Jurkat, Clone E6-1 (cell line): ENCODE measurements at places on chromosomes 6 and 20.

DNA sequence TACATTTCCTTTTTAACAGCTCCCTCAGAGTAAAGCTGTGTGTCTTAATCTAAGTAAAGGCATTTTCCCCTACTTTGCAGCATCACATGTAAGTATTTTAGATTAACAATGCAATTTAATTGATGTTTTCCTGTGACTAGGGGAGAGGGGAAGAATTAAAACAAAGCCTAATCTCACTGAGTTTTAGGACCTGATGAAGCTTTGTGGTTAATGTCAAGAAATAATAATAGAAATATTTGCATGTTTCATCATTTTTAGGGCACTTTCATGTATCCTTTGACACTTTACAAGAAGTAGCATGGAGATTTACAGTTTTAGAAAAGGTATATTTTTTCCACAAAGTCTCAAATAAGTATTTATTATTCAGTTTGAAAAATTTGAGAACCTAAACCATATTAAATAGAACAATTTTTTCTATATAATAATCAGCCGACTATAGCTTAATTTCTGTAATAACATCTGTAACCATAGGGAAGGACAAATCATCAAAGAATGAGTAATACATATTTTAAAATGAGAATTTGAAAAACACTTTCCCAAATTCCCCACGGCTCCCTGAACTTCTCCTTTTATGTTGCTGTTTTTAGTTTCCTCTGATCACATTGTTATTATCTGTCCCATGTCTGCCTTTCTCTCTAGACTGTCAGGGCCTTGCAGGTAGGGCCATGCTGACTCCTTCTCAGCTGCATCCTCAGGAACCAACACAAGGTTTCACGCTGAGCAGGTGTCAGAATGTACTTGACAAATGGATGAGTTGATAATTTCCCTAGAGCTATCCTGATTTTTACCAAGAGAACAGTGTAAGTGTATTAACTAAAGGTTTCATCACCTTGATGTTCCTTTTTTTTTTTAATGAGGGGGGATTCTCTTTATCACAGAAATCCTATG is 338.1 kb downstream of the SYNE1 start:
- no peak for DNase-seq

DNA sequence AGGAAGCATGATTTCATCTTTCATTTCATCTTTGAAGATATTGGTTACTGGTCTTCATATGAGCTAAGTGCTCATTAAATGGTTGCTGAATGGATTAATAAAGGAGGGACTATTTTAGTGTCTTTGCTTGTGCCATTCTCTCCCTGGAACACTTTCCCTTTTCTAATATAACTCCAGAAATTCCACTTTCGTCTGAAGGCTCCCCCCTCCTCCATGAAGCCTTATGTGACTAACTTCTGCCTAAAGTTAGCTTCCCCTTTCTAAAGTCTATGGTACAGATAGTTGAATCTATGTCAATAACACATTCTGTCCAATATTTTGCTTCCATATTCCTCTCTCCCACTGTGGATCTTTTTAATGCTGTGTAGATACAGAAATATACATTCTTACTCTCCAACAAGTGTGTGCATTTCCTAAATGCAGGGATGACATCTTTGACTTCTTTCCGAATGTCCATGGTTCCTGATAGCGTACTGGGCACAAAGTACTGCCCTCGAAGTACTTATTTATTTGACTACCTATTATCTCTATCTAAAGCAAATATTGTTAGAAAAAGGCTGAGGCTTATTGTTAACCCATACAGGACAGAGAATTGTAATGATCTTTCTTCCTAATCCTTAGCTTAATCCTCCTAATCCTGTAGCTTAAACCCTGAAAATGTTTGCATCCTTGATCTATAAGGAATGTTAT is 84.7 kb upstream of the ELOVL5 start:
- no peak for DNase-seq

- no peak for DNase-seq
Measured at GRCh38 chr6:436308-437036, 44.9 kb downstream of the IRF4 start.

GRCh38 chr20:50848341-50848808 is 53.5 kb downstream of the BCAS4 start:
- DNase-seq: no peak

GRCh38 chr6:168319279-168320111 is at the start of gene DACT2:
DACT2 (minus strand) TSS chr6:168319777; CDS start chr6:168319633, 144 bp downstream.
- no peak for DNase-seq

DNA sequence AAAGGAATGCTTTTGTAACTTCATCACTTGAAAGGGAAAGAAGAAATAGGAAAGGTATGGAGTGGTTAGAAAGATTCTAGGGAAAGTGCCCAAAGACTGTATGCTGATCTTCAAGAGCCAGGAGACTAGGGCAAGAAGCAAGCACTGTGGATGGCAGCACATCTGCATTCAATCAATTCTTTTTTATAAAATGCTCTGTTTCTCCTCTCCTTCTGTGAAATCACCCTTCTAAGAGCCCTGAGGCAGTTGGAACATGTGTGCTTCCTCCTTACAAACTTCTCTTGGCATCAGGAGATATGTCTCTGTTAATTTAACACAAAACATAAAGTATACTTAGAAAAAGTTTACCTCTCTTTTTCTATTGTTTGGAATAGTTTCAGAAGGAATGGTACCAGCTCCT is 1162.2 kb upstream of the GJE1 start:
- DNase-seq: no peak

DNA sequence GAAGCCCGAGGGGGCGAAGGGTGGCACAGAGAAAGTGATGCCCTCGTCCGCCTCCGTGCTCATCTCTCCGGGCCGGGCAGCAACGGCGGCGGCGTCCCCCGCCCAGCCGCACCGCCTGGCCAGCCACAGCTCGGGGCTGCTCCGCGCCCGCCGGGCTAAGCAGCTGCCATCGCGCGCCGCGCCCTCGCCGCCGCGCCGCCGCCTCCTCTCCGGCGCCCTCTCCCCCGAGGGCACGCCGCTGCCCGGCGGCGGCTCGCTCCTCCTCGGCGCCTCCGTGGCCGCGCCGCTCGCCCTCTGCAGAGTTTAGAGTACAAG is 225 bp downstream of the MAP3K5 start:
- no peak for DNase-seq

- no peak for DNase-seq
Measured at GRCh38 chr6:140897804-140898573, 1234.7 kb upstream of the GJE1 start.

DNA sequence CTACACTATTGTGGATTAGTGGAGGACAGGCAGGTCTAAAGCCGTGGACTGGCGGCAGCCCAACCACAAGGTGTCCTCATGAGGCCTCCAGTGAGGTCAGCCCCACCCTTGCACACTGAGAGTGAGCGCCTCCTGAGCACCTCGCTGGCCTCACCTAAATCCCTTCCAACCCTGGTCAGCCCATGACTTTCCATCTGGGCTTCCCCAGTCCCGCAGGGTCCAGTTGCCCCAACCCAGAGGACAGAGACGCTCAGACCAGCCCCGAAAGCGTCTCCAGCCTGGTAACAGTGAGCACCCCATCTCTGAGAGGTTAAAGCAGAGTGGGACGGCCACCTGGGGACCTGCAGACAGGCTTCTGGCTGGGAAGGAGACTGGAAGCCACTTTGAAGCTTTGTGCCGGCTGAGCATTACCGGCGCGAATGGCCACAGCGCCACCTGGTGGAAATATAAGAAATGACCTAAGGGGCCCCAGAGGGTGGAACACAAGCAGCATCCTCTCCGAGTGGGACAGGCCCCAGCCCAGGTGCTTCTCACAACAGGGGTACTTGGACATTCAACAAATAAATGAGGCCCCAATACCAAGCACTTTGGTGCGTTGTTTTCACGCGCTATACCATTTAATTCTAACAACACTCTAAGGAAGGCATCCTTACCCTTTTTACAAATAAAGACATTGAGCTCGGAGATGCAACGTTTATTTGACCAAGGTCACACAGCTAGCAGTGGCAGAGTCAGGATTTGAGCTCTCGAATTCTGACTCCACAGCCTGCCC is 65.7 kb upstream of the TOP1 start:
- peak; percentile 60 for DNase-seq

- DNase-seq: no peak
Measured at GRCh38 chr6:134551245-134551960, 233.5 kb upstream of the SGK1 start.

GRCh38 chr20:47691625-47692024 is 93.7 kb downstream of the SULF2 start:
- DNase-seq: no peak

DNA sequence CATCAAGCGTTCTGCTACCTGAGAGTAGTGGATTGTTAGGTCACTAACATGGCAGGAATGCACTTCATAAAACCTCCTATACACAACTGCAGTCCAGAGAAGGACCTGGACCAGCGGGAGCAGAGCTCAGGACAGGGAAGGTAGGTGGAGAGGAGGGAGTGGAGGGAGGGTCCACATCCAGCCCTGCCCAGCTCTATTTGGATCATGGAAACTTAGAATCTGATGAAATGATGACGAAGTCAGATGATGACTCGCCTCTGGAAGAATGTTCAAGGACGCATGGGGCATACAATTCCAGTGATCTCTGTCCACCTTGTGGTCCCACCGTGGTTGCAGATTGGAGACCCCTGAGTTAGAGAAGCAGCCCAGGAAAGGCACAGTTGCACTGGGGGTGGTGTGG is 68.8 kb downstream of the CLIC5 start:
- DNase-seq: no peak
